NCI-H446 (cell line): ENCODE measurements at places on chromosomes 3 and 15.

DNA sequence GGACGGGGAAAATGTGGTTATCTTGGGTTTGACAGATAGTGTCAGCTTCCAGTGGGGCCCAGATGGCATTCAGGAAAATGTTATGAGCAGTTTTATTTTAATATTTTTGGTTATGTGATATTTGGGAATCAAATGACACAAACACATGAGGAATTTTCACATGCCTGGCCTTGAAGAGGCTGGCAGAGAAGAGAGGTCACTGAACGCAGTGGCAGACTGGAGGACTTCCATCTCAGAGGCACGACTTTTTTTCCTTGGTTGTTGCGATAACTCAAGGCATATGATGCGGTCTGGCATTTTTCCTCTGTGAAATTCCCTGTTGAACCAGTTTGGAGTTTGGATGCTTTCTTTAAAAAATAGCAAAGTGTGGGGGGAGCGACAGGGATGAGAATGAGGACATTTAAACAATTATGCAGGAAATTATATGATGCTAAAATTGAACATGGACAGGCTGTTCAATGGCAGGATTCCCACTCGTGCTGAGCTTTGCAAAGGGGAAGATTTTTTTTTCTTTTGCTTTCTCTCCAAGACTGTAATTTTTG is 36.9 kb upstream of the ARPP21 start:
- DNase-seq, result no peak

DNA sequence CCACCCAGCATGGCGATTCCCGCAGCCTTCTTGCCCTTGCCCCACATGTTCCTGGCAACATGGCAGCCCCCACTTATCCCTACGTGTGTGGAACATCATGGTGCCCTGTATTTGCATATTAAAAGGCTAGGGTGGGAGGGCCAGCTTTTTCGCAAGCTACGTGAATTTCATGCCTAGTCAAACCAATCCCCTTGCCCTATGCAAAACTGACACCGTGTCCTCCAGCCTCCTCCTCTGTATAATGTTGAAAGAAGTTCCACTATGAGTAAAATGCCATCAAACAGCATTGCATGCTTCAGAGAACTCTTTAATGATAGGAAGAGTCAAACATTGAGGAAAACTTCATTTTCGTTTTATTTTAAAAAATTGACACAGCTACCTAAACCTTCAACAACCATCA is 170.9 kb downstream of the IL1RAP start:
- no peak for DNase-seq

GRCh38 chr3:12663401-12663935 is 449 bp downstream of the RAF1 start:
- DNase-seq, result peak; percentile 22

- no peak for DNase-seq
Observed at GRCh38 chr15:51121118-51121517, 26.4 kb upstream of the TNFAIP8L3 start.

DNA sequence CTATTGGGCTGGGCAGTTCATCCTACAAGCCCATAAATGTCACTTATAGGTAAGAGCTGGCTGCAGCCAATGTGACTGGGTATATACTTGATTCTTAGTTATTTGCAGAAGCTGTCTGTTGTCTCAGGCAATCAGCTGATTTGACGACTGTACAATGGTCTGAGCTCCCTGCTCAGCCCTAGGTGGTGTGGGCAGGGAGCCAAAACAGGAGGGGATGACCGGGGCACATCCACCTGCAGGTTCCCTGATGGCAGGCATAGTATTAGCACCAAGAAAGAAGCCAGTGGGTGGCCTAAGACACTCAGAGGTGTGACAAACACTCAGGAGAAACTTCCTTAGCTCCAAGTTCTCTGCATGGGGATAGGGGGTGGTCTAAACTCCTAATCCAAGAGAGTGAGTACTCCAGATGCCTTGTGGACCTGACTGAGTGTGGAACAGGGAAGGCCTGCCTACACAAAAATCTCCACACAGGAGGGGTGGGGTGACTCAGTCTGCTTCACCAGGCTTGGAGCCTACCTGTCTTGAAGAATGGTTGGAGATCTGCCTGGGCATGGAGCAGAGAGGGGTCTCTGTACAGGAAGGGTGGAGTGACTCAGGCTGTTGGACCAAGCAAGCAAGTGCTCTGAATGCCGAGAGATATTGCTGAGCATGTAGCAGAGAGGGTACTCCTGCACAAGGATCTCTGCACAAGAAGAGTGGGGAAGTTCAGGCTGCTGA is 690.4 kb upstream of the NAALADL2 start:
- no peak for DNase-seq

GRCh38 chr3:149473357-149474249 is 894 bp upstream of the TM4SF4 start:
- DNase-seq, result peak; percentile 65

- DNase-seq, result no peak
Observed at GRCh38 chr3:153099131-153099530, 62.9 kb upstream of the RAP2B start.

GRCh38 chr3:184598574-184598927 is 37.0 kb downstream of the EPHB3 start:
- no peak for DNase-seq

- DNase-seq, result no peak
Observed at GRCh38 chr3:126194713-126195305, 14.4 kb upstream of the ALDH1L1 start.

DNA sequence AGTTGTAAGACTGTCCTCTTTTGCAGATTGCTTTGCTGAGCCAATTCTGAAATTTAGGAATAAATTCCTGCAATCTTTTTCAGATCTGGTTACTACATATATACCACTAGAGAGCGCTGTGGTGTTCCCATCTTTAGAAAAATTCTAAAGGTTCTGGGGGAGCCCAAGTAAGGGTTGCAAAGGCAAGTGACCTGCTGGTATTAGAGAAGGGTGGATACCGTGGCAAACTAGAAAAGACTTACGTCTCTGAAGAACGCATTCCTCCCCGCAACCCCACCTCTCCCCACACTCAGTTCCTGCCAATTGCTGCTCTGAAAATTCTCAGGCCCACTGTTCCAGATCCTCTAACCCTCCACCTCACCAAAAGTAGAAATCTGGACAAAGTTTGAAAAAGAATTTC is 48.5 kb downstream of the EFHB start:
- DNase-seq, result peak; percentile 17
